ENCODE measurements at places on chromosomes 11 and 22.

GRCh38 chr11:102946237-102946636 is 9.3 kb downstream of the MMP13 start:
- no peak for DNase-seq

DNA sequence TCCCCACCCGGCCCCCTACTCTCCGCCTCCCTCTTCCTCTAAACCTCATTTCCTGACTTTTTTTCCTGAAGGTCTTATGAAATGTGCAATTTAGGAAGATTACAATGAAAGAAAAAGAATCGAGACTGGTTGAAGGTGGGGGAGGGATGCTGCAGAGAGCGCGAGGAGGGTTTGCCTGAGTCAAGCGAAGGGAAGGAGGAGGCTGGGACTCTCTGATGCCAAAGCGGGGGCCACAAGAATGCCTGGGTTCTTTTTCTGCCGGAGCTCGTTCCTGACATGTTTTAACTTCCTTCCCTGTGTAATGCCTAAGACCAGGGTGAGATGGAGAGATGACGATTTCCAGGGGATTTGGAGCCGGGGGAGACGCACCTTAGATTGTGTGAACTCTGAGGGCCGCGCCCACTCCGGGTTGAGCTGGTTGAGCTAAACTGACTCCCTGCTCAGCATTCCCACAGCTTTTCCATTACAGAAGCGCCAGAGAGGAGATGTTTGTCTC is 270.5 kb upstream of the SORL1-AS1 start:
- DNase-seq: no peak

DNA sequence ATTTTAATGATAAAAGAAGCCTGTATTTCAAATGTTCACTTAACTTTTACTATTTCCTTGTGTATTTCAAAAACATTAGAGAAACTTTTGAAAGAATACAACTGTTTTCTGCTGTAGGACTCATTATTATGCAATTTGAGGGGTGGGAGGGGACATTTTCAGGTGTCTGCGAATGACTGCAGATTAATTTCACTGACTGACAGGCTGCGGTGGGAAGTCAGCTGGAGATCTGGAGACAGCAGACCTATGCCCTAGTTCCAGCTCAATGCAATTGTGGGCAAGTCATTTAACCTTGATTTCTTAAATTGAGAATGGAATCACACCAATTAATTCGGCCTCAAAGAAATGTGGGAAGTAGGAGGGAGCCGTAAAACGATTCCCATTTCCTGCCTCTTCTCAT is 128.7 kb downstream of the ARL14EP start:
- no peak for DNase-seq

- no peak for DNase-seq
Observed at GRCh38 chr11:94933223-94934130, 39.9 kb downstream of the CWC15 start.

DNA sequence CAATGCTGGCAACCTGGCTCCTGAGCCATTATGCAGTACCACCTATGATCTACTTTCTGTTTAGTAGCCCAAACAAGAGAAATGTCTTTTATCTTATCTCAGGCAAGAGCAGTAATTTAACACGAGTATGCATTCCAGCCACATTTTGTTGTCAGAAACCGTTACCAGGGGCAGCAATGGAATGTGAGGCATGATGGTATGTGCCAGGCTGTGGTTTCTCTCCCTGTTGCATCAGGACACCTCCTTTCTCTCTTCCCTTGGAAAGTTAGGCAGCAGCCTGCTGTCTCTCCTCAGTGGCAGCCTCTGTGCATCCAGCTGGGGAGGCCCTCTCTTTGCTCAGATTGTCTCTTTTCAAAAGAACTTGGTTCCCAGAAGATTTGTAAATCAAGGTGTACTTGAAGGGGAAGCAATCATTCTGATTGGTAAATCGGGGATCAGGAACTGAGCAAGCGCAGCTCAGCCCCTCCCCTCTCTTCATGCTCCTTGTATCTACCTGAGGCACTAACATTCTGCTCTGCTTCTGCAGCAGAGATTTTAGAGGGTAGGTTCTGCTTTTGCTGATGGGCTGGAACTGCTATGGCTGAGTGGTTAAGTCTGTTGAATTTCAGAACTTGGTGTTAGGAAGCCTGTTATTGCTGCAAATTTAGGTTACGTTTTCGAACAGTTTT is 229.2 kb downstream of the ADAMTS15 start:
- DNase-seq: peak; percentile 60

GRCh38 chr11:35875466-35875865 is 68.4 kb upstream of the LDLRAD3 start:
- no peak for DNase-seq

GRCh38 chr11:130786586-130786985 is 129.7 kb downstream of the SNX19 start:
- DNase-seq: no peak

- no peak for DNase-seq
Observed at GRCh38 chr11:46170797-46171196, 49.5 kb upstream of the PHF21A start.

- no peak for DNase-seq
Observed at GRCh38 chr11:68954836-68955606, 25.8 kb downstream of the MRGPRD start.

GRCh38 chr11:66818231-66818955 is 24.8 kb upstream of the RCE1 start:
- DNase-seq: no peak

- DNase-seq: no peak
Observed at GRCh38 chr11:57047610-57048009, 58.9 kb downstream of the OR5AK2 start.

GRCh38 chr11:6988506-6988905 is 31.6 kb downstream of the ZNF214 start:
- DNase-seq: no peak

DNA sequence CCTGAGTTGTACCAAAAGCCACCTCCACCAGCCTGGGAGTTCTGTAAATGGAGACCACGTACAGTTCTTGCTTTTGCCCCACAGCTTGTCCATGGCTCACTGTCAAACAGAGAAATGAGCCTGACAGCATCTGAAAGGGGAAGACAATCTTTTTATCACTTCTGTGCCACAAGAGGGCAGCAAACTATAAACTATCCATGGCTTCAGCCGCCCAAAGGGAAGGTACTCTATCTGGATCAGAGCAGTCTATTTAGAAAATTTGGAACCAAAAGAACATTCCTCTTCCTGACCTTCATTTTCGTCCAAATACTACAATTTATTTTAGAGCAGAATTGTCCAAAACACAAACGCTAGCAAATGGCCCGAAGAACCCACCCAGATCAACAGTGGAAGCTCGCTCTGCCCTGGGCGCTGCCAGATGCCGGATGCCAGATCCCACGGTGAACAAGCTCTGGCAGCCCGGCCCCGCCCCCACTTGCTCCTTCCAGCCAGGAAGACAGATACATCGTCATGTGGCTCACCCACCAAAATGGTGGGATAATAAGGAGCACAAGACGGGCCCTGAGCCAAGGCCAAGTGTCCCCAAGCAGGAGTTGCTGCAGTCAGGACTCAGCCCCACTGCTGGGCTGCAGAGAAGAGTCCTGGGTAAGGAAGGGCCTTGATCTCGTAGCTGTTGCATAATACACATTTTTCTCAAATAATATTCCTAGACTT is 23.9 kb upstream of the SCGB1A1 start:
- peak; percentile 87 for DNase-seq

- no peak for DNase-seq
Observed at GRCh38 chr11:1436468-1437039, 46.8 kb downstream of the BRSK2 start.

GRCh38 chr22:24153353-24153752 is 27.9 kb upstream of the SUSD2 start:
- DNase-seq: no peak

- DNase-seq: no peak
Observed at GRCh38 chr22:23125512-23126103, 16.2 kb downstream of the RSPH14 start.

GRCh38 chr11:66056501-66056900 is 4.3 kb downstream of the SF3B2 start:
- no peak for DNase-seq

DNA sequence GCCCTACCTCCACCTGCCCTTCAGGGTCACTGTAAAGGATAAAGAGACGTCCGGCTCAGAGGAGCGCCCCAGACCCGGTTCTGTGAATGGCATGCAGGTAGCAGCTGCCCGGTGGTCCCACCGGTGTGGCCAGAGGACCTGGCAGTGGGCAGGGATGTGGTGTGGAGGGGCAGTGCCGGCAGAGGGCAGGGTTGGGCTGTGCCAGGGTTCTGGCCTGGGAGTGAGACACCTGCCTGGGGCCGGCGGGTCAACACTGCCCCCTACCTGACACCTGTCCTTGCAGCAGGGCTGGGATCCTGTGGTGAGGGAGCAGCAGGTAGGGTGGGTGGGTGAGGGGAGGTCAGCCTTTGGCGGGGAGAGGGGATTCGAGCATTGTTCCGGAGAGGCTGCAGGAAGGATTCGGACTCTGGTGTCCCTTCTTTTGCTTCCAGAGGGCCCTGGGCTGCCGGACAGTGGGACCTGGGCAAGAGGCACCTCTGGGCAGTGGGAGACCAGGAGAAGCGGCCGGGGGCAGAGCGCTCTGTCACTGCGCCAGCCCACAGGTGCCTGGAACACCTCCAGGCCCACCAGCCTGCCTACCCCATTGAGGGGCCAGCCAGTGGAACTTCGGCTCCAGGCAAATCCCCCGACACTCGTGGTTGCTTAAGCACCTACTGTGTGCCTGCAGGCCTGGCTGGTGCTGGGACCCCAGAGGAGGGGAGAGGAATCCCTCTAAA is 1.6 kb upstream of the PHLDA2 start:
- peak; percentile 85 for DNase-seq

DNA sequence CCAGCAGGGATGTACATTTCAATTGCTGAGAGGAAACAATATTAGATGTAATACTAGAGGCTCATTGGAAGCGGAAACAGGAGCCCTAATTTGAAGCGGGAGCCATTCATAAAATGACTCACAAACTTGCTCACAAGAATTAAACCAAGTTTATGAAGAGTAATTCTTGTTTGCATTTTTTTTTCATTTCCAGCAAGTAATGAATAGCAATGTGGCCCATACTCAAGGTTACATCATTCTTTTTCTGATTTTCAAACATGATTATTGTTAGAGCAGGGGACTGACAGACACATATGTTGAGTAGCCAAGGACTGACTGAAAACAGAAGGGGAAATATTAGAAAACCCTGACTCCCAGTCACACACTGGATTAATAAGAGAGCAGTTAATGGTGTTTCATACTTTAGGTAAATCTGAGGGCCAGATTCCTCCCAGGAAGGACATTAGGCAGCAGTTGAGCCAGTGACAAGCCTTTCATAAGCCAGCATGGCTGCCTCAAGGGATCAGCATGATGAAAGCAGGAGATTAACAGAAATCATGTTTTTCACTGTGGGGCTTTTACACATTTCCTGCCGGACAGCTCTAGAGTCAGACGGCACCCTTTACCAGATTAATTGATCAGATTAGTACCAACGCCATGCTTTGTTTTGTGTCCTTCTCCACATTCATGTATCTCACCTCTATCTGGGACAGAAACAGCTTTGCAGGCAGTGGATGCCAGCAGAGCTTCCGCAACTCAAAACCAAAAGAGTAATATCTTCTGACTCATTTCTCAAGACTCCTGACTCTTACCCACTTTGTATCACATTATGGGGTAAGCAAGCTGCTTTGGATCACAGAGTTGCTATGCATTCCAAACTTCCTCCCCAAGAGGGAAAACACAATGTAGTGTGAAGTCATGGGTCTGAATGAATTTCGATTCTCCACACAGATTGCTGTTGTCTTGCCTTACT is 831.6 kb downstream of the KCNA4 start:
- DNase-seq: no peak

- no peak for DNase-seq
Observed at GRCh38 chr11:43289368-43289767, 22.4 kb upstream of the API5 start.

Measured in RWPE1 (cell line).